ENCODE measurements at places on chromosomes 1 and 21.

- DNase-seq = no peak
These were observed 520.4 kb upstream of the B3GALT2 start for GRCh38 chr1:193706766-193707165.

- DNase-seq = no peak
These were observed 12.6 kb upstream of the IFNAR2 start for GRCh38 chr21:33217138-33217520.

DNA sequence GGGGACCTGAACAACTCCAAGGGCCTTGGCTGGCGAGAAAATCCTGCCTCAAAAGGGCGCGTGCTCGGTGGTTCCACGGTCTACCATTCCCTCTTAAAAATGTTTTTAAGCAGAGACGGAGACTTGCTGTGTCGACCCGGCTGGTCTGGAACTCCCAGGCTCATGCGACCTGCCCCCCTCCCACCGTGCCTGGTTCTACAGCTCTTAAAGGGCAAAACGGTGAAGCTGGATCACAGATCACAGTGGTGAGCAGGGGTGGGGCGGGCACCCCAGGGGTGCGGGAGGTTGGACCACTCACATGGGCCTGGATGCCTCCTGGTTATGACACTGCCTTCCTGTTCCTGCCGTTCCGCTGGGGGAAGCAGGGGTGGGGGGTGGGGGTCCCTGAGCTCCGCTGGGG, 4.2 kb upstream of the C1orf159 start:
- no peak for DNase-seq

DNA sequence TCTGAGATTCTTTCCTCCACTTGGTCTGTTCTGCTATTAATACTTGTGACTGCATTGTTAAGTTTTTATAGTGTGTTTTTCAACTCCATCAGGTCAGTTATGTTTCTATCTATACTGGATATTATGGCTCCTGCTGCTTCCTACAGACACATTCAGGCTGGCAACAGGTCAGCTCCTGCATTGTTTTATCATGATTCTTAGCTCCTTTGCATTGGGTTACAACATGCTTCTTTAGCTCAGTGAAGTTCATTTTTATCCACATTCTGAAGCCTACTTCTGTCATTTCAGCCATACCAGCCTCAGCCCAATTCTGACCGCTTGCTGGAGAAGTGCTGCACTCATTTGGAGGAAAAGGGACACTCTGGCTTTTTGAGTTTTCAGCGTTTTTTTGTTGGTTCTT, 37.3 kb upstream of the F3 start:
- DNase-seq = no peak

GRCh38 chr1:1203561-1204424, 2.6 kb downstream of the TNFRSF18 start:
- DNase-seq = no peak

- no peak for DNase-seq
These were observed 34.4 kb upstream of the ID3 start for GRCh38 chr1:23593556-23594148.

GRCh38 chr1:214296860-214297745, 16.1 kb downstream of the SMYD2 start:
- peak; percentile 70 for DNase-seq

DNA sequence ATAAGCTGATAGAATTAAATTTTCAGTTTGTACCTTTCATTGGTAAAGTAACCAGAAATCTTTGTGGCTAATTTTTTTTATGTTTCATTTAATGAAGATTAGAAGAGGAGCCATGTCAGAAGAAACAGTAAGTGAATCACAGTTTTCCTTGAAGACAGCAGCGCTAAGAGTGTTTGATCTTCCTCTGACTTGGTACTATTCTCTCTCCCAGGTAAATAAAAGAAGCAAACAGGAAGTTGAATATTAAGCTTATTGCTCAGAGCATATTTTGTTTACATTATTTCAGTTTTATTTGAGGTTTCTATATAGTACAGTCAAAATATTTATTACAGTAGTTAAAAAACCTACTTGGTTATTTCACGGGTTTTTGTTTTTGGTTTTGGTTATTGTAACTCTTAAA, 3.7 kb downstream of the MIGA1 start:
- DNase-seq = no peak

DNA sequence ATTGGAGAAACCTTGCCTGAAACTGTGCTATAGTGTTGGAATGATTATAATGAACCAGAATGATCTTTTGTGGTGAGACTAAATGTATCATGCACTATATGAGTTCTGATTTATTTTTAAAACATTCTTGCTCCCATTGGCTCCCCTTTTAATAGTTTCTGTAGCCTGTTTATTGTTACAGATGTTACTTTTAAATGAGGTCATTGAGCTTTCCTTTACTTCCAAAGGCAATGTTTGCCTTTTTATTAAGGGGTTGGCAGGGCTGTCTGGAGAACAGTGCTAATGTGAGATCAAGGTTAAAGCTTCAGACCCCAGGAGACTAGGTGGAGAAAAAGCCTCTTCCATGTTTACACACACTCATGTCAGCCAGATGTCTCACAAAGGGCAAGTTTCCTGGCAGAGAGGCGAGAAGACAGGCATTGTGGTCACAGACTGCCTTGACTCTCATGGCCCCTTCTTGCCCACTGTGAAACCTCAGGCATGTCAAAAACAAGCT, 120.6 kb upstream of the RAVER2 start:
- DNase-seq = no peak

GRCh38 chr1:248862695-248862997, 3.8 kb upstream of the ZNF692 start:
- no peak for DNase-seq

- DNase-seq = no peak
These were observed 471.8 kb downstream of the PCP4 start for GRCh38 chr21:40339050-40339449.

DNA sequence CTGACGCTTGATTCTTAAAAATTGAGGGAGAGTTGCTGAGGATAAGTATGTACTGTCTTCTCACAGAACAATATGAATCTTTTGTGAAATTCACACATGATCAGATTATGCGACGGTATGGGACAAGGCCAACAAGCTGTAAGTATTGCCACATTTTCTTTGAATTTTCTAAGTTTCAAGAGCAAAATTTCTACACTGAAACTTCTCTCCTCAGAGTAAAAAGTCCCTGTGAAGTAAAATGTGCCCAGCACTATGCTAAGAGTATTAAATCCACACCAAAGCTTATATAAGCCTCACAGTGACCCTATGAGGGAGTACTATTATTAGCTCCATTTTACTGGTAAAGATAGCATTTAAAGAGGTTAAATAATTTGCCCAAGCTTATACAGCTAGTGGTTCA, 12.2 kb downstream of the AKIRIN1 start:
- no peak for DNase-seq

DNA sequence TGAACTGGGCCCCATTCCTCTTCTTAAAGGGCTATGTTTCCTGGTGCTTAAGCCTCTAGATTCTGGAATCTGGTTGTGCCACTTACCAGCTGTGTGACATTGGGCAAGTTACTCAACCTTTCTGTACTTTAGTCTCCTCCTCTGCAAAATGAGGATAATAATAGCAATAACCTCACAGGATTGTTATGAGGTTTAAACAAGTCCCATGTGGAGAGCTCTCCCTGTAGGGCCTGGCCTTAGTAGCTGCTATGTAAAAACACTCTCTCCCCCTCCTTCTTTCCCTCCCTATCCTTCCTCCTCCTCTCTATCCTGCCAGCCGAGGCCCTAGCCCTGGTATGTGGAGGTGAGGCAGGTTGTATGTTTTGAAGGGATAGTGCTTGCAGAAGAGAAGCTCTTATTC, 8.2 kb upstream of the PEAR1 start:
- DNase-seq = no peak

GRCh38 chr1:213899413-213899812, 88.4 kb upstream of the PROX1 start:
- no peak for DNase-seq

Measured in SJSA1 (cell line).